ENCODE measurements at places on chromosomes 2 and 18. TPM values are rescaled to one million over a fixed set of nuclear protein-coding genes. Genes with fewer than 3 reads are reported as not detected.

Gene EMX1
- total RNA-seq: not detected

Gene PRKAG3
- not detected for total RNA-seq

Gene ST8SIA3
- total RNA-seq: 53.5 TPM

Gene CCDC148
- 26.3 TPM for total RNA-seq

Gene MC4R
- total RNA-seq: 14.8 TPM

Gene HOXD9
- not detected for total RNA-seq

Gene FAM237A
- 0.46 TPM for total RNA-seq

Gene CCDC68
- 4.4 TPM for total RNA-seq

Gene ZBTB7C
- total RNA-seq: 9.9 TPM

Gene GRB14
- total RNA-seq: 12.5 TPM

Gene ANKRD53
- total RNA-seq: 0.92 TPM

Gene FTCDNL1
- total RNA-seq: 4.8 TPM

Gene CIB4
- total RNA-seq: not detected

Gene CCBE1
- total RNA-seq: 5.3 TPM

Gene MDH1B
- 13.4 TPM for total RNA-seq

Gene TNFRSF11A
- total RNA-seq: 0.46 TPM

Gene CYS1
- 1.2 TPM for total RNA-seq

Gene GKN1
- total RNA-seq: not detected

Gene LCT
- not detected for total RNA-seq

Gene FARSB
- 36.4 TPM for total RNA-seq

Gene ALK
- 21.0 TPM for total RNA-seq

Gene MOGAT1
- not detected for total RNA-seq

Gene COL6A3
- total RNA-seq: 14.1 TPM

Gene LINC00305
- total RNA-seq: not detected

Gene PRSS56
- total RNA-seq: 1.6 TPM

Gene C2orf72
- total RNA-seq: 46.1 TPM

Gene TMEM169
- total RNA-seq: 30.7 TPM

Gene ANKRD44
- 78.2 TPM for total RNA-seq

Gene L3MBTL4
- total RNA-seq: 19.8 TPM

Gene INHA
- 0.69 TPM for total RNA-seq

Gene CPLX4
- not detected for total RNA-seq
